ENCODE measurements at places on chromosomes 3 and 15.

DNA sequence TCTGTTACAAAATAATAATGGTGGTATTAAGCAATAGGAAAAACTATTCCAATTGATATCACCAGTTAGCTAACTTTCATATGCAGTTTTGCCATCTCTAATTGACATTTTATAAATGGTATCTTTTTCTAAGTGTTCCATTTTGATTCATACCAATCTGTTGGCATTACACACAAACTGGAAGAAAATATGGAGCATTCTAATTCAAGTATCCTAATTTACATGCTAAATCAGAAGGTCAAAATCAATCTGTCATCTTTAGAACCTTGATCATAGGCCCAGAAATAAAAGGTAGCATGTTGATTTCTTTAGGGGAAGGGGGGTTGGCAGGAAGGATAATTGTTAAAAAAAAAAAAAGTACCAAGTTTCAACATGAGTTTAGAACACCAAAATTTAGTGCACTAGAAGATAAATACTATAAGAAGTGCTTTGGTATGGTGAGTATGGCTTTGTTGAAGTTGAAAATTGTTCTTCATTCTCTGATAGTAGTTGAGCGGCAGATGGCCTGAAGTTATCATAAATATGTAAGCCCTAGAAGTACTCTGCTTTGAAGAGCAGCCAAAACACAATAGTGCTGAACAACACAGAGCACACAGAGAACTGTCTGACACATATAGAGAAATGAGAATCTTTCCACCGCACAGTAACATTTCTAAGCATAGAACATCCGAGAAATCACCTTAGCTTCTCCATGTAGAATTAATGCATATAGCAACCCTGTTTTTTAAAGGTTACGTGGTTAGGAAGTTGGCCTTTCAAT, 130.1 kb downstream of the TAFA4 start:
- no peak for DNase-seq

GRCh38 chr3:90062016-90062415, 954.6 kb downstream of the EPHA3 start:
- DNase-seq, result no peak

GRCh38 chr15:76198456-76199105, 112.7 kb downstream of the ETFA start:
- DNase-seq, result no peak

DNA sequence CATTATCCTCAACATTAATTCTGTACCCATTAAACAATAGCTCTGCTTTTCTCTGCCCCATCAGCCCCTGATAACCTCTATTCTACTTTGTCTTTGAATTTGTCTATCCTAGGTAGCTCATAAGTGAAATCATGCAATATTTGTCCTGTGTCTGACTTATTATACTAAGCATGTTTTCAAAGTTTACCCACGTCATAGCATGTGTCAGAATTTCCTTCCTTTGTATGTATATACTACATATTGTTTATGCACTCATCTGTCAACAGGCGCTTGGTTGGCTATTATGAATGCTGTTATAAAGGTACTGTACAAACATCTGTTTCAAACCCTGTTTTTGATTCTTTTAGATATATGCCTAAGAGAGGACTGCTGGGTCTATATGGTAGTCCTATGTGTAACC, 18.2 kb downstream of the CSNK1G1 start:
- DNase-seq, result no peak

DNA sequence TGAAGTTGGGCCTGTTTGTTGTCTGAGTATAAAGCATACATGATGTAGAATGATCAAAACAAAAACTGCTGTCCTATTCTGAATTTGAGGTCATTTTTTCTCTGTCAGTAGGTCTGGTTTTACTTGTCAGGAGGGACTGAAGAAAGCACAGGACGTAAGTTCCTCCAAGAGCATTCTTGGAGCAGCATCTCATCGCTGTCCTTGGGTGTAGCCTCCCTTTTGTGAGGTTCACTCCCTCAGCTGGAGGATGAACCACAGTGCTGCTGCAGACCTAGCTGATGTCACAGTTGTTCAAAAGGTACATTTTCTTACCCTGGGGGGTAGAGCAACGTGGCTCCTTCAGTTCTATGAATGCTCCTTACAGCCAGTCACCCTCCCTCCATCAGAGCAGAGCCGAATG, 490.0 kb upstream of the TBL1XR1 start:
- no peak for DNase-seq
